IPS DF 6.9 (cell line): ENCODE measurements at places on chromosomes 2 and 18.
A peak's percentile ranks its signal among the peaks of the same experiment; 100 is the strongest.

DNA sequence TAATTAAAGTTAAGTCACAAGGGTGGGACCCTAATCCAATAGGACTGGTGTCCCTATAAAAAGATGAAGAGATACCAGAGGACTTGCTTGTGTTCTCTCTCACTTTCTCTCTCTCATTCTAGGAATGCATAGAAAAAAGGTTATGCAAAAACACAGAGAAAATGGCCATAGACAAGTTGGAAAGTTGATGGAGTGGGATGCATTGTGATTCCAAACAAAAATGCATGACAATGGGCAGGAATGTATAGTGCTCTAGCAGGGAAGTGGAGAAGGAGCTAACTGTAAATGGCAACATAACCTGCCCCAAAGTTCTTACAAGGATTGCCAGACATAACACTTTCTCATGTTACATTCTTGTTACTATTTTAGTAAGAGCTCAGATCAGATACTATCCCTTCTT is 301.6 kb upstream of the LRATD1 start:
- DNase-seq = peak; percentile 13

GRCh38 chr2:69789772-69790600 is 39.5 kb upstream of the GMCL1 start:
- DNase-seq = no peak

- no peak for DNase-seq
Observed at GRCh38 chr2:207072571-207072970, 93.2 kb downstream of the KLF7 start.

DNA sequence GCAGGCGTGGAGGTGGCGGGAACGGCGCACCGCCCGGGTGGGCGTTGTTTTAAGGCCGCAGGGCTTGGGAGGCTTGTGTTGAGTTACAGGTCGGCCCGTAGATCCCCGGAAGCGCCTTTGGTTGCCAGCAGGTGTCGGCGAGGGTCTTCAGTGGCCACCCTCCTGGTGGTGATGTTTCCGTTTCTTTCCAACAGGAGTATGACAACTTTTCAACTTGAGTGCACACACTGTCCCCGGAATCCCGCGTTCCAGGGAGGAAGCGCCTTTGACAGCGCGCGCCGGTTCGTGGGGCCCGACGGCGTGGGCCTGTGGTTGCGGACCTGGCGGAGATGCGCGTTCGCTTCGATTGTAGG is 1.0 kb upstream of the HDAC4 start:
- DNase-seq = no peak

DNA sequence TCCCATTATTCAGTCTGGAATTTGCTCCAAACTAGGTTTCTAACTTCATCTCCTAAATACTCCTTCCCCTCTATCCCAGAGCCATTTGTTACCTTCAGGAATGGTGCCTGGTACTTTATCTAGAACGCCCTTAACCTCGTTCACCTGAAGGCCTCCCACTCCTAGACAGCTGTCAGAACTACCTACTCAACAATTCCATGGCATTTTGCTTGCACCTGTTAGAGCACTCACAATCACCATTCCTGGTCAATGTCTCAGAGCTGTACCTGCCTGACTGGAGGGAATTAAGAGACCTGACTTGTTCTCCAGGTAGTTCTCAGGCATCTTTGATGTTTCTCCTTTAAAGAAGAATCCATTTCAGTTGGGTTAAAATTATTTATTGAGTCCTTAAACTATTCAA is 88.9 kb downstream of the GAREM1 start:
- DNase-seq = no peak

GRCh38 chr2:238424313-238424700 is 2.4 kb upstream of the ASB1 start:
- no peak for DNase-seq

DNA sequence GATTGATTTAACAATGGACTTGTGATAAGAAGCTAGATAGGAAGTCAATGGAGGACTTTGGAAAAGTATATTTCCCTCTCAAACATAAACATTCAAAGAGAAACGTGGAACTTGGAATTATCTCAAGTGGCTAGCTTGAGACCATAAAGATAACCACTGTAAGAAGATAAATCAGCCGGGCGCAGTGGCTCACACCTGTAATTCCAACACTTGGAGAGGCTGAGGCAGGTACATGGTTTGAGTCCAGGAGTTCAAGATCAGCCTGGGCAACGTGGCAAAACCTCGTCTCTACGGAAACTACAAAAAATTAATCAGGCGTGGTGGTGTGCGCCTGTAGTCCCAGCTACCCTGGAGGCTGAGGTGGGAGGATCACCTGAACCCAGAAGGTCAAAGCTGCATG is 405.9 kb upstream of the ACVR2A start:
- DNase-seq = no peak

- no peak for DNase-seq
Observed at GRCh38 chr2:197924483-197924882, 120.1 kb downstream of the PLCL1 start.

DNA sequence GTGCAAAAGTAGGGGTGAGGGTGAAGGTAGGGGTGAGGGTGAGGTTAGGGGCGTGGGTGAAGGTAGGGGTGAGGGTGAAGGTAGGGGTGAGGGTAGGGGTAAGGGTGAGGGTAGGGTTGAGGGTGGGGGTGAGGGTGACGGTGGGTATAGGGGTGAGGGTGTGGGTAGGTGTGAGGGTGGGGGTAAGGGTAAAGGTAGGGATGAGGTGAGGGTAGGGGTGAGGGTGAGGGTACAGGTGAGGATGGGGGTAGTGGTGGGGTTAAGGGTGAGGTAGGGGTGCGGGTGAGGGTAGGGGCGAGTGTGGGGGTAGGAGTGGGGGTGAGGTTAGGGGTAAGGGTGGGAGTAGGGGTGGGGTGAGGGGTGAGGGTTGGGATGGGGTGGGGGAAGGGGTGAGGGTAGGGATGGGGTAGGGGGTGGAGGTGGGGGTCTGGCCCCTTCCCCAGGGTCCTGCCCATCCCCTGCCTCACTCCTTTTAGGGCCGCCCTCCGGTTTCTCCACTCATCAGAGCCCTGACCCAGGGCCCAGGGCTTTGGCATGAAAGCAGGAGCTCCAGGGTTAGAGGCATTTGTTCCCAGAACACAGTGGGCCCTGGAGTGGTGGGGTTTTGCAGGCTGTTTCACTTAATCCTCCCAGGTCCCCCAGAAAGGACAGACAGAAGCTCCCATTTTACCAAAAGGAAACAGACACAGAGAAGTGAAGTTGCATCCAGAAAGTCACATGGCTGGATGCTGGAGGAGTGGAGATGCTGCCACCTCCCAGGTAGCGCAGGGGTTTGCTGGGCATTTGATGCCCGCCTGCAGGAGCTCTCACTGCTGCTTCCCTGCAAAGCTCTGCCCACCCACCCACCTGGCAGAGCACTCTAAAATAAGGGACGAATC is 26.9 kb downstream of the SNORC start:
- DNase-seq = no peak

DNA sequence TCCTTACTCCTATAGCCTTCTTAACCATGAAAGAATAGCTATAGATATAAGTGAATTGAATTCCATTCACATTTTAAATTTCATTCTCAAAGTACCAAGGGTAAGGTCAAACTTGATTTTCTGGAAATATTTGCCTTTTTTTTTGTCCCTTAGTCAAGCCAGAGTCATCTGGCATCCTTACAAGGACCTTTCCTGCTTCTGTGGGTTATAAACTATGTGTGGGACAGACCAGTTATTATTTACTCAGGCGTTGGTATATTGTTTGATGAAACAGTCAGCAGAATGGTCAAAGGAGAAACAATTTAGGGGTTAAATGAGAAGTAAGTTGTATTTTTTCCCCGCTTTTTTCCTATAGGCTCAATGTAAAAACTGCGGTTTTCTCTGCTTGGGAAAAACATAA is 1103.2 kb upstream of the ZEB2 start:
- DNase-seq = no peak

GRCh38 chr2:51490576-51491234 is 458.8 kb upstream of the NRXN1 start:
- no peak for DNase-seq

DNA sequence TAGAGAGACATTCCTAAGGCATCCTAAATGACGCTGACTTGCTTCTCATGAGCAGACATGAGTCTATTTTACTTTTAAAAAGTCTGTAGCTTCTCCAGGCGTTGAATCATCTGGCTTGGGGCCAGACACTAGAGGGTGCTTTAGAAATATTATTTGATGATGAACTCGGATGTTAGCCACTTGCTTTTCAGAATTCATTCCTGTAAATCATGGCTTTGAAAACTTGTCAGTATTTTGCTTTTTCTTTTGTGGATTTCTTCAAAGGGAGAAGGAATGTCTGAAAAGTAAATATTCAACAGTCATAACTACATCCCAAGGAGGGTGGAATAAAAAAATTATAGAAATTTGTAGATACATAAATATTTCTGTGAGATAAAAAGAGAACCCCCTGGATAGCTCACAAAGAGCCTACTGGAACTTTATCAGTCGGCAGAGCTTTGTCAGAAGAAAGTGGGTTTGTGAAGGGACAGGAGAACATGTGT is 370.8 kb downstream of the OSR1 start:
- DNase-seq = no peak
